ENCODE measurements at places on chromosomes 6 and 20.

GRCh38 chr6:18352842-18353241 lies 34.3 kb upstream of the RNF144B start:
- no peak for DNase-seq

- no peak for DNase-seq
Observed at GRCh38 chr6:159919011-159919511, 28.3 kb downstream of the MAS1 start.

- DNase-seq: no peak
Observed at GRCh38 chr20:20568604-20569205, 143.7 kb downstream of the RALGAPA2 start.

DNA sequence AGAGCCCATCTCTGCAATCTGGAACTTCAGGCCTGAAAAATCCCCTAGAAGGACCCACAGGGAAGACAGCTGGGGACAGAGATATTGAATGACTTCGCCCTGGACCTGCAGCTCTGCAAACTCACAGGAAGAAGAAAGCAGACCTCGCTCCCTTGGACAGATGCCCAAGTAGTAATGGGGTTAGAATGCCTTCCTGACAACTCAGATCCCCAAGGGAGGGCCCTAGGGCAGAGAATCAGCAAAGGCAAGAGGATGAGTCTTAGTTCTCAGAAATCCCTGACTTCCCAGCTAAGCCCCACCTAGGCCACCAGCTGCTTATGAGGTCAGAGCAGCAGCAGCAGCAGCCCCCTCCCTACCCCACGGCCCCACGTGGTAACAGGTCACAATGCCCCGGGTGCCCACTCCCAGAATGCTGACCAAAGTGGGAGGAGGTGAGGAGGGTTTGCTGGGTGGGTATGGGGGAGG lies at the start of gene C20orf141:
C20orf141 (plus strand) TSS at position 401 of the 465 bp plus-strand sequence. CDS start 198 bp downstream, outside the sequence.
- DNase-seq: no peak

DNA sequence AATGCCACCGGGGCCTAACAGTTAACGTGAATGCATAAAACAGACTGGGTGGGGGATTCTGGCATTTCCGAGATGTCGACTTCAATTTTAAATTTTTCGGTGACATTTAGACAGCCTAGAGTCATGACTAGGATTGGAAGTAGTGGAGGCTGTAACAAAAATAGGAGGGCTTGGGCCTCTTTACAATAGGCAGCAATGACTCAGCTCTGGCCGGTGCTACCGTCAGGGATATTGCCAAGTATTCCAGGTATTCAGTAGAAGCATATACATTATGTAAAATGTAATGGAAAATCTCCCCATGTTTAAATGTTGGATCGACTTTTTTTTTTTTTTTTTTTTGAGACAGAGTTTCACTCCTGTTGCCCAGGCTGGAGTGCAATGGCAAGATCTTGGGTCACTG lies 136.2 kb upstream of the STMND1 start:
- no peak for DNase-seq

DNA sequence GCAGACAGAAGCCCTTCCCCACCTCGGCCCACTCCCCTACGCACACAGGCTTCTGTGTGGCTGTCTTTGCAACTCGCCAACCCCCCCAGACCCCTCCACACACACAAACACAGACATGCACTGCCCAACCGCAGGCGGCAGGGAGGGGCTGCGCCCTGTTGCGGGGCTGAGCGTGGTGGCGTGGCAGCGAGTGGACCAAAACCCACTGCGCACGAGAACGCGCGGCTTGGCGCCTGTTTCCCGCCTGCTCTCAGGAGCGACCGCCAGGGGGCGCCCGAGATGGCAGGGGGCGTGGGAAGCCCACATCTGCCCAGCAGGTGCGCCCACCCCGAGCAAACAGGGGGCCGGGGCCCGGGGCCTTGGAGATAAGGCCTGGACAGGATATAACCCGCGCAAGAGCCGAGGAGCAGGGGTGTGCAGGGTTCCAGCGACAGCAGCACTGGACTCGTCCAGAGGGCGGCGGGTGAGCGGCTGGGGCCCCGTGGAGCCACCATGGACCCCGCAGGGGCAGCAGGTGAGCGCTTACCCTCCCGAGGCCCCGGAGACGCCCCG lies at the start of gene RBPJL:
RBPJL (plus strand) TSS at position 410 of the 552 bp plus-strand sequence; CDS start at position 493, 83 bp downstream.
- no peak for DNase-seq

GRCh38 chr20:25039697-25040437 lies 18.1 kb downstream of the ACSS1 start:
- peak; percentile 90 for DNase-seq
